NCI-H748 treated with DMSO at 0.1 percent for 48 hours (cell line): ENCODE measurements at places on chromosomes 7 and 10.

- no peak for DNase-seq
Observed at GRCh38 chr10:49610458-49611165, 502 bp downstream of the SLC18A3 start.

DNA sequence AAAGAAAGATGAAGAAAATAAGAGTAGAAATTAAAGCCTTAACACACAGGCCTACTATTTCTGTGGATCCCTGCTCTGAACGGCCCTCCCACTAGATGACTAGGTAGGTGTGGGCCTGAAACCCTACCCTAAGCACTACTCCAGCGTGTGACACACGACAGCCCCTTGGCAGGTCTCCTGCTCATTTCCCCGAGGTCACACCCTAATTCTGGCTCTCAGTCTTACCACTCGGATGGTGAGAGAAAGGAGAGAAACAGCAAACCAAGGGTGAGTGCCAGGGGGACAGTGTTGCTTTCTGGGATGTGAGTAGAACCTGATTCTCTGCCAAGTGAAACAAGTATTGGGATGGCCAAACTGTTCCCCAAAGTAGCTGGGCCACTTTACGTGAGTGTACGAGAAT, 12.1 kb downstream of the GALNTL5 start:
- DNase-seq = no peak

DNA sequence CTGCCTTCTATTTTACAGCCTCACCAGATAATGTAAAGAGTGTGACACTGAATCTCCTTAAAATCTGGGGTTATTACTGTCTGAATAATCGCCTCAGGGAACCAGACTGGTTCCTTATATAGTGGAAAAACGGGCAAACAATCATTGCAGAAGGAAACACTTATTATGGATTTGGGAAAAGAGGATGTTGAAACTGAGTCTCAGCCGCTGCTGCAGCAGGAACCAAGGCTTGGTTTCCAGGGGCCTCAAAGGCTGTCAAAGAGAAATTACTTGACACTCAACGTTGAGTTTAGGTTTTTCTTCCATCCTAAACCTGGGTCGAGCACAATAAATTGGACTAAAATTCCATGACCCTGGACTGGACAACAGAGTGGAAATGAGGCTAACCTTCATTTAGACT, 103.8 kb upstream of the AHR start:
- DNase-seq = no peak

DNA sequence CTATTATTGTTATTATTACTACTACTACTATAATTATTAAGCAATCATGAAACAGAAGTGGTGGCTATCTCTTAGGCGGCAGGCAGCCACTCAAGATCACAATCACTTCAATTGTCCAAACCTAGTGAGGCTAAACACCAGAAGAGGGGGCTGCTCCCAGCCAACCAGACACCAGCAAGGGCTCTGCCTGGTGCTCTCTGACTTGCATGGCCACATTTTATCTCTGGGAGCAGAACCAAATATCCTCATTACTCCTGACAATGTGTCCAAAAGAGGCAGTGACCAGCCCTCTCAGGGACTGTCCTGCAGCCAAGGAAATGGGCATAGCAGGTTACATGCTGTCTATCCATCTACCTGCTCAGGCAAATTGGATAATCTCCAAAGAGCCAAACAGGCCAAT, 187.4 kb upstream of the PDE1C start:
- DNase-seq = no peak

DNA sequence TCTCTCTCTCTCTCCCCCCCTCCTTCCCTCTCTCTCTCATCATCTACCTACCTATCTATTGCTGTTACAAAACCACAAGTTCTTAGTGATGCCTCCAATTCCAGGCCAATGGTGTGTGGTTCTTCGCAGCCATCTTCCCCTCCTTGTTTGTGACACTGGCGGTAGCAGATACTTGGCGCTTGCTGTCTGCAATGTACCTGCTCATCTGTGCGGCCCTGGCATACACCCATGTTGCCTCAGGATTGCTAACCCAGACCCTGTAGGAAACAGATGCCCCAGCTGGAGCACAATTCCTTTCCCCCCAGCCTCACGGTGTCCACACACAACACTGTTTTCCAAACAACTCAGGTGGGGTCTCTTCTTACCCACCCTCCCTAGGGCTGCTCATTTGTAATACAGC, 13.6 kb upstream of the DPYSL4 start:
- DNase-seq = no peak

GRCh38 chr10:29005988-29006387, 282.9 kb upstream of the LYZL1 start:
- no peak for DNase-seq

- DNase-seq = no peak
Observed at GRCh38 chr10:60485025-60485424, 95.3 kb upstream of the ANK3 start.

DNA sequence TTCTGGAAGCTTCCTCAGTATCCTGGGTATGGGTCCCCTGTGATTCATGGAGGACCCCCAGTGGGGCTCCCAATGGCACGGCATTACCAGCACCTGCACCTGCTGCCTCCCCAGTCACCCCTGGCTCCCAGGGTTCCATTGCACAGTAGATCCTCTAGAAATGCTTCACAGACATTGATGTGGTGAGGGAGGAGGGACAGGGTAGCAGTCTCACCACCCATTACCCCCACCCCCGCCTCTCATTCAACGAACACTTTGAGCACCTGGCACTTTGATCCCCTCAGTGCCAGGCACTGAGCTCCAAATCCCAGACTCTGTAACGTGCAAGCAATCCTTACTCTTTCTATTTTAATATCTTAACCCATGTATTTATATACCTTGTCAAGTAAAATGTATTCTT, 26.8 kb upstream of the PSAP start:
- no peak for DNase-seq

DNA sequence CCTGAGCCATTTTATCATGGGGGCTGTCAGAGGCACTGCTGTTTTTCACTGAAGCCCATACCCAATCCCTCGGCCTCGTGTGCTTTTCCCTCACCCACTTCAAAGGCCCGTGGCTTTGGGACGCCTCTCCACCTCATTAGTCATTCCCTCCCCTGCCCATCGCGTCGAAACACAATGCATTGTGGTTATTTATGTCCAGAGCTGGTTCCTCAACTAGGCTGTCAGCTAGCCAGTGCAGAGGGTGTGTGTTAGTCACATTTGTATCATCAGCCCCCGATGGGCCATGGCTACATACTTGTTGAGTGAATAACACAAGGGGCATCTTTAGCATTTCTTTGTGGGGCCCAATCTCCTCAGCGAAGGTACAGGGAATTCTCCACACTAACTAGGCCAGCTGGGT, 3.8 kb upstream of the CRCP start:
- DNase-seq = no peak
